Stimulated activated CD4-positive, alpha-beta T cell treated with anti-CD3 and anti-CD28 coated beads, Interleukin-4, amount 100 ng/mL, for 4 hours (primary cell): ENCODE measurements at places on chromosomes 4 and X.

- no peak for DNase-seq
Observed at GRCh38 chrX:117969782-117970181, 146.8 kb downstream of the KLHL13 start.

- no peak for DNase-seq
Observed at GRCh38 chr4:170139764-170140163, 50.0 kb upstream of the AADAT start.

DNA sequence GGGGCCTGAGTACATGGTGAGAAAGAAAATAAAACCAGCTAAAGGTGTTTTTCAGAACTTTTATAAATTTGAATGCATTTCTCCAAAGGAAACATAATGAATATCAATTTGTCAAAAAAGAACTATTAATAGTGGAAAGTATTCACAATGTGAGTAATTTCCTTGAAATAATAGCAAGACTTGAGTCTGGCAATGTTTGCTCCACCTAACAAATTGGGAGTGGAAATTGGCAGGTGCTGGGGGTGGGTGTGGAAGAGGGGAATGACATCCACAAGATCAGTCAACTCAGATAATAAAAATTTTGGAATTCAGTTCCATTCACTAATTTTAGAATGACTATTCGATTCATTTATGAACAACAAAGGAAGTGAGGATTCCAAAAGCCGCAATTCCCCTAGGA, 884.8 kb upstream of the SLIT2 start:
- DNase-seq = no peak

DNA sequence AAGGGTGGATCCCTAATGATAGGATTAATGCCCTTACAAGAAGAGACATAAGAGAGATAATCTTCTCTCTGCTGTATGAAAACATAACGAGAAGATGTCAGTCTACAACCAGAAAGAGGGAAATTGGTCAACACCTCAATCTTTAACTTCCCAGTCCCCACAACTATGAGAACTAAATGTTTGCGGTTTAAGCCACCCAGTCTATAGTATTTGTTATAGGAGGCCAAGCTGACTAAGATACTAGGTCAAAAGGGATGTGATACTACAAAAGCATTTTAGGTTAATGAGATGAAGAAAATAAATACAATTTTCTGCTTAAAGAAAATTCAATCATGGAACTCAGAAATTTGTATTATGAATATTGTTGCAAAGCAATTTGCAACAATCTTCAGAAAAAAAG, 55.4 kb upstream of the LHFPL1 start:
- no peak for DNase-seq

GRCh38 chrX:2343413-2343812, 157.4 kb downstream of the DHRSX start:
- no peak for DNase-seq

GRCh38 chr4:187370918-187371317, 624.7 kb upstream of the ZFP42 start:
- DNase-seq = no peak

DNA sequence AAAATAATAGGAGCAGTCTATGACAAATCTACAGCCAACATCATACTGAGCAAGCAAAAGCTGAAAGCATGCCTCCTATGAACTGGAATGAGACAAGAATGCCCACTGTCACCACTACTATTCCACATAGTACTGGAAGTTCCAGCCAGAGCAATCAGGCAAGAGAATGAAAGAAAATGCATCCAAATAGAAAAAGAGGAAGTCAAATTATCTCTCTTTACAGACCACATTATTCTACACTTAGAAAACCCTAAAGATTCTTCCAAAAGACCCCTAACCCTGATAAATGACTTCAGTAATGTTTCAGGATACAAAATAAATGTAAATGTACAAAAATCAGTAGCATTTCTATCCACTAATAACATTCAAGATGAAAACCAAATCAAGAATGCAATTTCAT, 249.0 kb downstream of the STK32B start:
- DNase-seq = no peak

DNA sequence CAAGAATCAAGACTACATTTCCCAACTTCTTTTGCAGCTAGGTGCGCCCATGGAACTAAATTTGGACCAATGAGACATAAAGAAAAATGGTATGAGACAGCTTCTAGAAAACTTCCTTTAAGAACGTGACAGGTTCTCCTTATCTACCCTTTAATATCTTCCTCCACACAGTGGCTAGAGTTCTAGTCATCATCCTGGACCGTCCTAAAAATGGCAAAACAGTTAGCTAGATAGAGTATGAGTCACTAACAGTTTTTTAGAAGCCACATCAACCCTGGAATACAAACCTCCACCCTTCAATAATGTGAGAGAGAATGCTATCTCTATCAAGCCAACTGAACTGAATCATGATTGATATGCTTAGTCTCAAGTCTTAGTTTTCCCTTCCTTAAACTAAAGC, 267.9 kb upstream of the SLC7A11 start:
- no peak for DNase-seq

DNA sequence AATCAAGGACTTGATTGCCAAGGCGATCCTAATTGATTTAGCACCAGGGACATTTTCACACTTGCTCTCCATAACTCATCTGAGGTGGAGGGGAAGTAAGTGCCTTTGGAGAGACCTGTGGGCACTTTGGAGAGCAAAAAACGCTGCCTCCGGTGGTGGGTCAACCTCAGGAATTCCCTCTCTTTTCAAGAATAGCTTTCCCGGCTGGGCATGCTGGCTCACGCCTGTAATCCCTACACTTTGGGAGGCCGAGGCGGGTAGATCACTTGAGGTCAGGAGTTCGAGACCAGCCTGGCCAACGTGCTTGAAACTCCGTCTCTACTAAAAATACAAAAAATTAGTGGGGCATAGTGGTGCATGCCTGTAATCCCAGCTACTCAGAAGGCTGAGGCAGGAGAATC, 49.2 kb downstream of the PRPS1 start:
- DNase-seq = no peak

GRCh38 chr4:72094059-72094797, 62.4 kb downstream of the NPFFR2 start:
- no peak for DNase-seq

DNA sequence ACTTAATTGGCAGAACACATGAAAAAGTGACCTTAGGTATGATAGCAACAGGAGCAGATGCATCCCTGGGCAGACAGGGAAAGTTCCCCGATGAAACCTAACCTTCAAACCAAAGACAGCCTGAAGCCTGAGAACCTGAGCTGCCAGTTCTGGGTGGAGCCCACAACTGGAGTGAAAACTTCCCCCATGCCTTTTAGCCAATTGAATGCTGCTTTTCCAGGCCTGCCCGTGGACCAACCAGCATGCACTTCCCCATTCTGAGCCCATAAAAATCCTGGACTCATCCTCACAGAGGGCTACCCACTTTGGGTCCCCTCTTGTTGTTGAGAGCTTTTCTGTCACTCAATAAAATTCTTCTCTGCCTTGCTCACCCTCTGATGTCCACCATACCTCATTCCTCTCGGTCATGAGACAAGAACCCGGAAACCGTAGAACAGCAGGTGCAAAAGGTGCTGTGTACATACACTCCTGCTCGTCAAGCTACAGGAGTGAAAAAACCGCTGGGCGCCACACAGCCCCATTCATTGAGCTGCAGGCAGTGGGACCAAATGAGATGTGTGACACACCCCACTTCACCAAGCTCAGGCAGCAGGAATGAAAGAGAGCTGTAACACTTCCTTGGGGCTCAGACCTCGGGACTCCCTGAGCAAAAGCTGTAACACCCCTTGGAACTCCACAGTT, 13.9 kb upstream of the SLC7A11 start:
- no peak for DNase-seq

DNA sequence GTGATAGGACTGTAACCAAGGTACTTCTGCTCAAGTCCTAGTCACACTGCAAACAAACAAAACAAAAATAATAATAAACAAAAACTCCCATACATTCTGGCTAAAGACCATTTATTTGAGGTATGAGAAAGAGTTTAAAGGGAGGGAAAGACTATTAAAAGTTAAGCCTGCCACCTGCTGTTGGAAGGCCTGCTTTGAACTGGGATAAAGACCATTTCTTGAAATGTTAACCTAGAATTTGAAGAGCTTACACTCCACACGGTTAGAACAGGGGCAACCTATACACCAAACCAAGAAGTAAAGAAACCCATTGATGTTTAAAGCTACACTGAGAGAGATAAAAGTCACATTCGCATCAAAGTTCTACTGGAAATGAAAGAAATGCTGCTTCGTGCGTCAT, 548.7 kb upstream of the DIPK2B start:
- DNase-seq = no peak

- no peak for DNase-seq
Observed at GRCh38 chr4:42641161-42641560, 15.7 kb downstream of the ATP8A1 start.

GRCh38 chr4:77193511-77194102, 36.6 kb downstream of the CCNG2 start:
- DNase-seq = peak; percentile 77

DNA sequence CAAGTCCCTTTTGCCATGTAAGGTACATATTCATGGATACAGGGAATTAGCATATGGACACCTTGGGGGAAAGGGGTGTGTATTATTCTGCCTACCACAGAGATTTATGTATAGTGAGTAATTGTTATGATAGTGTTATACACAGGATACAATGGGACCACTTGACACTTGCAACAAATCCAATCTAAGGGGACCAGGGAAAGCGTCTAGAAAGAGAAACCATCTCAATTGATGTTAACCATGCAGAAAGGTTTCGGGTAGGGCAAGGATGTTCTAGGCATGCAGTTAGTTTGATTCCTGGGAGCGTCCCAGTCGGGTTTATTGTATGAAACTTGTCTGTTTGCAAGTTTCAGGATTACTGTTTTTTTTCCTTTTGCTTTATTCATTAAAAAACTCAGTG, 34.2 kb downstream of the MMRN1 start:
- DNase-seq = no peak

DNA sequence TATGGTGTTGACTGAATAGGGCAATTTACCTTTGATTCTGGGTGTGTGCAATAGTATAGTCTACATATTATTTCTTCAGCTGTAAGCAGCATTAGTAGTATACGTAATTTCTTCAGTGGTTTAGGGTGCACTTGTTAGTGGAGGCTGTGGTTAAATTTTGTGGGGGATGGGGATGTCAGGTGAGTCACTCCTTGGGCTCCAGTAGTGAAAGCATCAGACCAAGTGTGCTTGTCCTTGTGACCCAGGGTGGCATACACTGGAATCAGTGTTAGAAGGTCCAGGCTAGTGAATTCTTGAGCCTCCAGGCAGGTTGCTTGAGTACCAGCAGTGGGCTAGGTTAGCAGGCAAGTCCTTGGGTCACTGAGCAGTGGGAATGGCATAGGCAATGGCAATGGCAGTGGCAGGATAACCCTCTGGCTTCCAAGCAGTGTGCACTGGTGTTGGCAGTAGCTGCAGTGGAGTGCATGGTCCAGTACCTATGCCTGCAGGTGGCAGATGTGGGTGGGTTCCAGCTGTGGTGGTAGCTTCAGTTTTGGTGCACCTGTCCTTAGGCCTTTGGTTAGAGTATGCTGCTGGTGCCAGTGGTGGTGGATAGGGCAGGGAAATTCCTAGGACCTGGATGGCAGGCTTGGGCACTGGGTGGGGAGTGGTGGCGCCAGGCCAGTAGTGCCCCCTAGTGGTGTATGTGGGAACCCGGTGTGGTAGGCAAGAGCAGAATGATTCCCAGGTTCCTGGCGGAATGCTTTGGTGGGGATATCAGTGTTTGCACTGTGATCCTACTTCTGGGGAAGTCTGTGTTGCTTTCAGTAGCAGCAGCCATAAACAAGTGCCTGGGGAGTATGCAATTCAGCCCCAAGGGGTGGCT, 531.0 kb downstream of the SMARCA1 start:
- DNase-seq = no peak

GRCh38 chr4:1938027-1938426, 66.8 kb downstream of the NSD2 start:
- DNase-seq = no peak

GRCh38 chrX:81120936-81121371, 80.8 kb downstream of the HMGN5 start:
- peak; percentile 25 for DNase-seq

GRCh38 chr4:125750399-125750798, 435.6 kb downstream of the FAT4 start:
- DNase-seq = no peak

DNA sequence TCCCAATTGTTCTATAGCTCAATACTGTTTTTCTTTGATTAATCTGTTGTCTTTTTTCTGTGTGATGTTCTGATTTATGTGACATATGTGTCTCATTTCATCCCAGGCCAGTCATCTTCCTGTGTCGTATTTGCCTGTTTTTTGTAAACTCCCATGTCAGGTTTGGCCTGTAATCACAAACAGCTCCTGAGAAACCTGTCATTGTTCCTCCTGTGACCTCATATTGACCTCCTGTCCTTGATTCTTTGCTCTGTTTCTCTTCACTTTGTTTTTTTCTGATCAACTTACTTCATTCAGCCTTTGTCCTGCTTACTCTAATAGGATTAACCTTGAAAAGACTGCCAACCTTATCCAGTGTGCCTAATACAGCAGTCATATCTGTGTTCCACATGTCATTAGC, 438.3 kb downstream of the CFAP47 start:
- DNase-seq = no peak

GRCh38 chrX:73647632-73648322, 84.8 kb downstream of the CHIC1 start:
- no peak for DNase-seq

- no peak for DNase-seq
Observed at GRCh38 chrX:15815779-15816437, 25.6 kb downstream of the ZRSR2 start.

DNA sequence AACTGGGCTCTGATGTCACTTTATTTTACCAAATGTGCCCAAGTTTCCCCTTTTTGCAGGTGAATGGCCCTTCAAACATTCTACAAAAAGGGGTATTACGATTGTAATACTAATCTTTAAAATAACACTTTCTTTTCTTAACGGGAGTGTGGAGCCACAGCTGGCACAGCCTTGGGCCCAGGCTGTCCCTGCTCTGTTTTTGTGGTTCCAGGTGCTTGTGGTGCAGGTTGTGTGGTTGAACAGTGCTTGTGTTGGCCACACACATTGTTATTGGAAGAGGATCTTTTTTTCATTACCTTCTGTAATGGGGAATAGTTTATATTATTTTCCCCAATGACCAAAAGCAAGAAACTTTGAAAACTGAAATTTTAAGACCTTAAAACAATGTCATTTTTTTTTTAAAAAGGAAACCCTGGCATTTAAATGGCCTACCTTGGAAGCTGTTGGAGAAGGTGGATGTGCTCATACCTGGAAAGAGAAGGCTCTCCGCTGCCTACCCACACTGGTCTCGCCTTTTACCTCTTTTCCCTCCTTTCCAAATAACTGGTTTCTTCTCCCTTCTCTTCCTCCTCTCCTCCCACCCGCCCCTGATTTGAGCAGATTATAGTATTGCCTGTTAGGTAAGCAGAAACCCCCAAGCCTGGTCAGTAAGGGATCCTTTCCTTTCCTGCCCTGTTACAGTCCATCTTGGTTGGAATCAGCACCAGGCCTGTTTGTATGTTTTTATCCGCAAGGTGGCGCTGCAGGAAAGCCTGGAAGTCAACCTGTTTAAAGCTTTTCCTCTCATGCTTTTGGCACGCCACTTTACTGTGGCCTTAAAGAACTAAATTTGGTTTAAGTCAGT, 28.6 kb downstream of the HADH start:
- DNase-seq = peak; percentile 77

GRCh38 chr4:98997166-98997565, 1.6 kb downstream of the METAP1 start:
- no peak for DNase-seq

- no peak for DNase-seq
Observed at GRCh38 chr4:151251603-151252304, 25.2 kb upstream of the PRSS48 start.
